A549 treated with CpdA at 1 μM for 4 hours (cell line): ENCODE measurements at places on chromosomes 13 and 19. TPM values are rescaled to one million over a fixed set of nuclear protein-coding genes. Genes with fewer than 3 reads are reported as not detected.

FAAP24 gene
- 14.8 to 17.8 TPM (median 15.4 TPM) in 5 replicates for total RNA-seq

TINCR gene
- total RNA-seq, result 2.1 to 3.5 TPM (median 2.7 TPM) in 5 replicates

PTH2 gene
- not detected in 5 replicates for total RNA-seq

NUP58 gene
- total RNA-seq, result 19.1 to 24.2 TPM (median 19.5 TPM) in 5 replicates

FGF21 gene
- total RNA-seq, result 0.08 TPM in 1 of 5 replicates, not detected in the others

HPN gene
- total RNA-seq, result 0.03 to 0.17 TPM in 2 of 5 replicates, not detected in the others

LRRC25 gene
- total RNA-seq, result 0.05 TPM in 2 of 5 replicates, not detected in the others
